ENCODE measurements at places on chromosomes 7 and 10.

DNA sequence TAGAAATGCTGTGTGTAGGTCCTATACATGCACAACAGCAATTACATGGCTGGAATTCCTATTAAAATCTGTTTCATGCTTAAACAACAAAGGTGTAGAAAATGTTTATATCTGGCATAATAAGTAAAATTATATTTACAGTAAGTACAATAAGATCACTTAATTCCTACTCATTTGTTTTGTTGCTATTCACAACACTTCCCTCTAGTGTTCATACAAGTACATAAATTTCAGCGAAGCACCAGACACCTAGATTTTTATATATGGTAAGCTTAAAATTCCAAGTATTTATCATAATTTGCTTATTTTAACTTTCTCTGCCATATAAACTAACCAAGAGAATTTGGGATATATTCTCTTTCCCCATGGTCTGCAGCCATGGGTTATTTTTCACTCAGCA is 51.8 kb upstream of the ANK3 start:
- DNase-seq, result no peak

GRCh38 chr7:3042861-3043489 is 692 bp downstream of the CARD11 start:
- no peak for DNase-seq

GRCh38 chr7:69430384-69431021 is 167.8 kb upstream of the AUTS2 start:
- DNase-seq, result peak; percentile 62

GRCh38 chr10:123870260-123870659 is 21.3 kb downstream of the CPXM2 start:
- peak; percentile 30 for DNase-seq

GRCh38 chr7:4189131-4189570 is 492.9 kb upstream of the FOXK1 start:
- no peak for DNase-seq

- no peak for DNase-seq
Observed at GRCh38 chr7:142112086-142112485, 568 bp downstream of the MGAM2 start.

- peak; percentile 64 for DNase-seq
Observed at GRCh38 chr7:140506788-140507464, 27.6 kb upstream of the MKRN1 start.

DNA sequence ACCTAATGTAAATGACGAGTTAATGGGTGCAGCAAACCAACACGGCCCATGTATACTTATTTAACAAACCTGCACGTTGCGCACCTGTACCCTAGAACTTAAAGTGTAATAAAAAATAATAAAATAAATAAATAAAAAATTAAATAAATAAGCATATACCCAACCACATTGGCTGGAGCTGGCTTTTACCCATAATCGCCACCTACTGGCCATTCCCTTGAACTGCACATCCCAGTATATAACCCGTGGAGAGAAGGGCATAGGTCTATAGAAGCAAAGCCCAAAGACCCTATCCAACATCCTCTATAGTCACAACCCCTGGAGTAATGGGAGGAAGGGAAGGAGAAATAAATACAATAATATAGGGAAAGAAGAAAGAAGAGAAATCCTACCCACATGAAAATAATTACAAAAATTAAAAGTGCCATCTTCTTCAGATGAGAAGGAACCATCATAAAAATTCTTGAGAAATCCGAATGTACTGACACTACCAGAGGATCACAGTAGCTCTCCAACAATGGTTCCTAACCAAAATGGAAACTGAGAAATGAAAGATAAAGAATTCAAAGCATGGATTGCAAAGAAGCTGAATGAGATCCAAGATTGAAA is 65.6 kb downstream of the TWIST1 start:
- peak; percentile 19 for DNase-seq

DNA sequence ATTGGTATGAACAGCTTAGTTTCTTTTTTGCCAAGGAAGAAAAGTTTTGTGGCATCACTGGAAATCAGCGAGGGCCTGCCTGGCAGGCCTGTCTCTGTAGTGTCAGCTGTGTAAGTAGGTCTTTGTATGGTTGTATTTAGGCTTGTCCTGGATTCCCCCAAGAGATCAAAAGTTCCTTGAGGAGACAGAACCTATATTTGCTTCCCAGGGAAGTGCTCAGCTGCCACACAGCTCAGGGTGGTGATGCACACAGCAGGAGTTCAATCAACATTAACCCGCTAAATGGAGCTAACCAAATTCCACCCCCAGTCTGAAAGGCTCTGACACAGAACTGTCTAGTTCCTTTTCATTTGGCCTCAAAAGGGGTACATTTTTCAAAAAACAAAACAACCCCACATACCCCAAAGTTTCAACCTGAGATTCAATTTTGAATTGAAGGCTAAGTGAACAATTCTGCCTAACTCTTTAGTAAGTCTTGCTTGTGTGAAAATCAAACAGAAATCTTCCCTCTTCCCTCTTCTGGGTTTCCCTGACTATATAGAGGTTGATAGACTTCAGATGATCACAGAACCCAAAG is 124.4 kb downstream of the CLEC2L start:
- peak; percentile 27 for DNase-seq

GRCh38 chr10:35216303-35216905 is 89.8 kb downstream of the CREM start:
- no peak for DNase-seq

DNA sequence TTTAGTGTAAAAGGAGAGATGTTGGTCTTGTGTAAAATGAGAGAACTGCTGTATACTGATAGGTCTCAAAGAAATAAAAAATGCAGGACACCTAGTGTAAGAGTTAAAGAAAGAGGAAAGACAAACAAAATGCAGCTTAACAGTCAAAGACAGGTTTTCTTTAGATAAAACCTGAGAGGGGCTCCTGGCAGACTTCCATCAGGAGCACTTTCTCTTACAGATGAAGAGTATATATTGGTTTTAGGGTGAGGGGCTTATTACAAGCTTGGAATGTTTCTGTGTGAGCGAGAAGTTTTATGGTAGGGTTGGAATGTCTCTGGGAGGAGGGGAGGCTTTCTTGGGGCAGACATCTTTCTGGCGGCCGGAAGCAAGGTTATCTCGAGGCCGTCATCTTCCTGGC is 16.2 kb downstream of the ACBD7 start:
- DNase-seq, result no peak

DNA sequence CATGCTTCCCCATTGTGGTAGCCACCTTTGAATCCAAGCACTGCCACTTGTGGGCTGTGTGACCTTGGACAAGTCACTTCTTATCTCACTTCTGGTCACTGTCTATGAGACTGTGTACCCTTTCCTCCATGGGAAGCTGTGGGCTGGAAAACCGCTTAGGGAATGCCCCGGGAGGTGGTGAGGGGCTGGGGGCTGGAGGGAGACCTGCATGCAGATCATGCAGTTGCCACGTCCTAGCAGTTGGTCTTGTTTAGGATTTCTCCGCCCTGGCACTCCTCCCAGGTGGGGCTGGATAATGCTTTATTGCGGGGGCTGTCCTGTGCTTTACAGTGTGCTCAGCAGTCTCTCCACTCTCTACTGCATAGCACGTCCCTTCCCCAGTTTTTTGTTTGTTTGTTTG is 62.9 kb upstream of the OPN4 start:
- DNase-seq, result no peak

DNA sequence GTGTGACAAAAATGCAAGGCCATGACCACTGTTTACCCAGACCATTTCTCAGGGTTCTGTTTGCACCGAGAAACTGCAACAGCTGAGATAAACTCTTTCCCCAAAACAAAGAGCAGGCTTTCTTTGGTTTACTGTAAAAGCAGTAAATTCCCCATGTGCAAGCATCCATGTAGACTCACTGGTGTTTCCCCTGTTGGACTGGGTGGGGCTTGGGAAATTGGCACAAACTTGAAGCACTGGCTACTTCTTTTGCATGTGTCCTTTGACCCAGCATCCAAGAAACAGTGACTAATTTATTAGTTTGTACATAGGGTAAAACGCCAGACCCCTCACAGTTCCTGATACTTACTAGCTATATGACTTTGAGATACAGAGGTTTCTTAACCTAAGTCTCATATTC is 12.3 kb downstream of the IQUB start:
- no peak for DNase-seq

DNA sequence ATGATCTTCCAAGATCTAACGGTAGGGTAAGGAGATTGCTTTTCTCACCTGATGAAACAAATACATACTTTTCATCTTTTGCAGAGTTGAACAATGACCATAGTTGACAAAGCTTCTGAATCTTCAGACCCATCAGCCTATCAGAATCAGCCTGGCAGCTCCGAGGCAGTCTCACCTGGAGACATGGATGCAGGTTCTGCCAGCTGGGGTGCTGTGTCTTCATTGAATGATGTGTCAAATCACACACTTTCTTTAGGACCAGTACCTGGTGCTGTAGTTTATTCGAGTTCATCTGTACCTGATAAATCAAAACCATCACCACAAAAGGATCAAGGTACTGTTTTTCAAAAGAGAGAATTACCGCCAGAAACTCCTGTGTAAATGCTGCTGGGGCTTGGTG is 79.9 kb downstream of the ANKRD61 start:
- DNase-seq, result no peak

DNA sequence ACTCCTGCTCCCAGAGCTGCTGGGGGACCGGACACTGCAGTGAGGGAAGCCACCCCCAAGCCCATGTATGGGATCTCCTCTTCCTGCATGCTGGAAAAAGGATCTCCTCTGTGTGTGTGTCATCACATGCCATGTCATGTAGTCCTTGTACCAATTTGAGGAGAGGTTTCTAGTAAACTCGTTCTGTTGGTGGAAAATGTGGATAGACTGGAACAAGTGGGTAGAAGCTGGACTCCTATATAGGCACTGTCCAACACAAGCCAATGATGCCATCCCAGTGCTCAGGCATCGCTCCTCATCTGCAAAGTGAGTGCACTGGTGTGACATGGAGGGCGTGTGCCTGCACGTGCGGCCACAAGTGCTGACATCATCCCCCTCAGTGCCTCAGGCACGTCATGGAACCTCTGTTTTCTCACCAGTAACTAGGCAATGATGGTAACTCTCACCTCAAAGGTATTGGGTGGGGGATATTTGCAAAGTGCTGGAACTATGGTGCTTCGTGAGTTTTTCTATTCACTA is 19.3 kb downstream of the MYO1G start:
- no peak for DNase-seq

GRCh38 chr10:132762267-132762666 is 23.7 kb downstream of the NKX6-2 start:
- no peak for DNase-seq

GRCh38 chr10:33492701-33493345 is 158.4 kb upstream of the NRP1 start:
- peak; percentile 60 for DNase-seq

- DNase-seq, result no peak
Observed at GRCh38 chr7:4740796-4741195, 34.6 kb upstream of the AP5Z1 start.

GRCh38 chr10:58291538-58292174 is 22.7 kb downstream of the CISD1 start:
- peak; percentile 51 for DNase-seq

DNA sequence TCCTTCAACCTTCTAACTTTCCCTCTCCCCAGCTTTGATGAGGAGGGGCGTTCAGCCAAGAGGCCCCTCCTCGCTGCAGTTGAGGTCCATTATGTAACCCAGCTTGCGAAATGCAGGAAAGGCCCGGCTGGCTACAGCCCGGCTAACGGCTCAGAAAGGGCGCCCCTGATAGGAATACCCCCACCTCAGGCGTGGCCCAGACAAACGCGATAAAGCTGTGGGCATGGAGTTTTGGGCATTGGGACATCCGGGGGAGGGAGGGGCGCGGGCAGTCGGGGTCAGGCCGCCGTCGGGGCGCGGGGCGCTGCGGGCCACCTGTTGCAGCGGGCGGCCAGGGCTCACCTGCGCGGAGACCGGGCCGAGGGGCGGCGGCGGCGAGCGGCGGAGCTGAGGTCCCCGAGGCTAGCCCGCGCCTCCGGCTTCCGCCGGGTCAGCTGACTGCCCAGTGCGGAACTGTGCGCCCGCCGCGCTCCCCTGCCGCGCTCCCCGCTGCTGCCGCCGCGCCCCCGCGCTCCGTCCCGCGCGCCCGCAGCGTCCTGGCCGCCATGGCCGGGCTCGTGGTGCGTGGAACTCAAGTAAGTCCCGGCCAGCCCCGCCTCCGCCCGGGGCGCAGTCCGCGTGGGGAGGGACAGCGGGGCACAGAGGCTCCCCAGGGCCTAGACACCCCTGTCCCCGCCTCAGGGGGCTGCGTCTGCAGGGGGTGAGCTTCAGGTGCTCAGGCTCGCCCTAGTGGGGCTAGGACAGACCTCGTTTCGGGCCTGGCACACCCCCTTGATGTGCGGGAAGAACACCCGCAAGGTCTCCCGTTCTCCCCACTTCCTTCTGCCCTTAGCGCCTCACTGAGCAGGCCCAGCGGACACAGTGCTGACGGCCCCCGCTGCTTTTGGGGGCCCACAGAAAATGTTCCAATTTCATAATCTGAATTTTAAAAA is at the start of gene LRMDA:
LRMDA (plus strand) TSS at position 445 of the 932 bp plus-strand sequence.
- DNase-seq, result no peak
